ENCODE measurements at places on chromosomes 6 and 20.
A peak's percentile ranks its signal among the peaks of the same experiment; 100 is the strongest.

- peak; percentile 65 for DNase-seq
These were observed 55.9 kb upstream of the TRAF3IP2 start for GRCh38 chr6:111661541-111662061.

GRCh38 chr6:45365036-45365435 lies 12.7 kb downstream of the SUPT3H start:
- DNase-seq, result no peak

GRCh38 chr6:147776631-147777213 lies 268.2 kb downstream of the SAMD5 start:
- no peak for DNase-seq

DNA sequence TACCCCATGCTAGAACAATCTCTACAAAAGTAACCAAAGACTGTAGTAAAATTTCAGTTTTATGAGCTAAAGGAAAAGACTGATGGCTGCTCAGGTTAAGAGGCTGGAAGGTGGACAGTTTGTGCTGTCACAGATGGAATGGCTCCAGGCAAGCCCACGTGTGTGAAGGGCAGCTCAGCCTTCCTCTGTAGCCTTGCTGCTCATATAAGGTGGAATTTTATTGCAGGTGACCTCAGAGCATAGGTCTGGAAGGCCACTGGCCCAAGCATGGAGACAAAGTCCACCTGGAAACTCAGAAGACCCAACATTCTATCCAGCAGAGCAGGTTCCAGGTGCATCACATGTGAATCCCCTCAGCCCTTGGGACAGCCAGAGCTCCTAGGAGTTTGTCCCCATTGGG lies 53.6 kb downstream of the KAT14 start:
- DNase-seq, result no peak

- DNase-seq, result no peak
These were observed 4.9 kb upstream of the TBX18 start for GRCh38 chr6:84769306-84769705.

- DNase-seq, result no peak
These were observed 27.2 kb downstream of the EFCAB8 start for GRCh38 chr20:32885952-32886351.

- no peak for DNase-seq
These were observed 1.7 kb downstream of the RANBP9 start for GRCh38 chr6:13709689-13710551.

DNA sequence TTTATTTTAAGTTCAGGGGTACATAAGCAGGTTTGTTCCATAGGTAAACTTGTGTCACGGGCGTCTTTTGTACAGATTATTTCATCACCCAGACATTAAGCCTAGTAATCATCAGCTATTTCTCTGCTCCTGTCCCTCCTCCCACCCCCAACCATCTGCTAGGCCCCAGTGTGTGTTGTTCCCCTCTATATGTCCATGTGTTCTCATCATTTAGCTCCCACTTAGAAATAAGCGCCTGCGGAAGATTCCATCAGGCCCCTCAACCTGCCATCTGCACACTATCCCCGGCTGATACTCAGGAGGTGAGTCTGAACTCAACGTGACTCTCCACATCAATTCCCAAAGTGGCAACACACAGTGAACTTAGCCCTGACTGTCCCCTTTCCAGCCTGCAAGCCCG lies 228.0 kb upstream of the SYNDIG1 start:
- no peak for DNase-seq

GRCh38 chr6:14129575-14129974 lies 12.0 kb downstream of the CD83 start:
- DNase-seq, result no peak

- DNase-seq, result no peak
These were observed 23.1 kb downstream of the PAQR8 start for GRCh38 chr6:52385074-52385473.

DNA sequence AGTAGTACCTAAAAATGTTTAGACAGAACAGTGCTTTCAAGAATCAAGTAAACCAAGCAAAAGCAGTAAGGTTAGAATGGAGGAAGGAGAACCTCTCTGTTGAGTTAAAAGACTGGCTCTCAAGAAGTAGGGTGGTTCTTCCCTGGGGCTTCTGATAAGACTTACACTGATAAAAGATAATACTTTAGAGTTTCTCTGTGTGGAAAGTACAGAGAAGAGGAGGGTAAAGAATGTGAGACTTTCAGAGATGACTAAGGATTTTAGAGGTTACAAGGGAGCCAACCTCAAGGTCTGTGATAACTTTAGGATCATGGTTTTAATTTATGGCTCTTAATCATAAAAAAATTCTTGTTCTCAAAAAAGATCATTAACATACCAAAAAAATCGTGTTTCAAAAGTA lies 30.9 kb upstream of the ALDH8A1 start:
- DNase-seq, result no peak

DNA sequence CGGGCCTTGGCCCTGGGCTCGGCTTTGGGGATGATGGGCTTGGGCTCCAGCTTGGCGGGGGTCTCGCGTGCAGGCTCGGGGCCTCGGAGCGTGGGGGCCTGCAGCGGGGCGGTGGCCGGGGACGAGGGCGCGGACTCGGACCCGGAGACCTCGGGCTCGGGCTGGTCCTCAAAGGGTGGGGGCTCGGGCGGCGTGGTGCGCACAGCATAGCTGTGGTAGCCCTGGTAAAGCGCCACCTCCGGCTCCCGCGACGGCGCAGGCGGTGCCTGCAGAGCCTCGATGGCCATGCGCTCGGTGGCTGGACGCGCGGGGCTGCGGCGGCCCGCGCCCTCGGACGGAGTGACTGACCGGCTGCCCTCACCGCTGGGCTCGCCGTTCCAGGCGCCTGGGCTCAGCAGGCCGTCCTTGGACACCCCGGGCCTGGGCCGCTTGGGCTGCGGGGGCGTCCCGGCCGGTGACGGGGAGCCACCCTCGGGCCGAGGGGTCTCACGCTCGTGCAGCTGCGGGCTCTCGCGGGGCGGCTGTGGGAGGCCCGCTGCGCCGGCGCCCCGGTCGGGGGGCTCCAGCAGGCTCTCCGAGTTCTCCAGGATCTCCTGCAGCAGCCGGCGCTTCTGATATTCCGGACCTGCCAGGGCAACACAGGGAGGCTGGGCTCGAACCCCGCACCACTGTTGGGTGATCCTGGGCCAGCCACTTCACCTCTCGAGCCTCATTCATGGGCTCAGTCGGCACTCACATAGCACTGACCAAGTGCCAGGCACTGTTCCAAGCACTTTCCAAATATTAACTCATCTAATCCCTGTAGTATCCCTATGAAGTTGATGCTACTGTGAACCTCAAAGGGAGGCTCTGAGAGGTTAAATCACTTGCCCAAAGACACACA lies 71.0 kb downstream of the JPH2 start:
- DNase-seq, result no peak
